ENCODE measurements at places on chromosomes 13 and 19.

- DNase-seq: peak; percentile 57
Observed at GRCh38 chr19:40605216-40605971, 4.2 kb downstream of the LTBP4 start.

- no peak for DNase-seq
Observed at GRCh38 chr13:89923736-89924135, 1423.8 kb upstream of the MIR17HG start.

DNA sequence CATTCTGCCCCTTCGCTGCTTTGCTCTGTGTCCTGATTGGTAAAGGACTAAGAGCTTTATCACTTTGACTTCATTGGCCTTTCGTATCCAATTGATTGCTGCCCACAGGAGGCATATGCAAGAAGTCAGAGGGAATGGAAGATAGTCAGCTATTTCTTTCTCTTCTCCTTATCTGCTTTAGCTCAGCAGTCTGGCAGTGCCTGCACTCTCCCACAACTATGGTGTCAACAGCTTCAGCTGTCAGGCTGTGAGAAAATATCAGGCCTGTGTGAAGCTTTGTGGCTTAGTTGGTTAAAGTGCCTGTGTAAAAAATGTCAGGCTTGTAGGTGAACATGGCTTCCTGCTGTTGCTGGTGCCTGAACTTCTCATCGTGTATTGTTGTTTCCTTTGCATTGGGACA is 243.0 kb downstream of the PCDH17 start:
- DNase-seq: no peak

- no peak for DNase-seq
Observed at GRCh38 chr13:99450416-99450815, 50.9 kb upstream of the TM9SF2 start.

DNA sequence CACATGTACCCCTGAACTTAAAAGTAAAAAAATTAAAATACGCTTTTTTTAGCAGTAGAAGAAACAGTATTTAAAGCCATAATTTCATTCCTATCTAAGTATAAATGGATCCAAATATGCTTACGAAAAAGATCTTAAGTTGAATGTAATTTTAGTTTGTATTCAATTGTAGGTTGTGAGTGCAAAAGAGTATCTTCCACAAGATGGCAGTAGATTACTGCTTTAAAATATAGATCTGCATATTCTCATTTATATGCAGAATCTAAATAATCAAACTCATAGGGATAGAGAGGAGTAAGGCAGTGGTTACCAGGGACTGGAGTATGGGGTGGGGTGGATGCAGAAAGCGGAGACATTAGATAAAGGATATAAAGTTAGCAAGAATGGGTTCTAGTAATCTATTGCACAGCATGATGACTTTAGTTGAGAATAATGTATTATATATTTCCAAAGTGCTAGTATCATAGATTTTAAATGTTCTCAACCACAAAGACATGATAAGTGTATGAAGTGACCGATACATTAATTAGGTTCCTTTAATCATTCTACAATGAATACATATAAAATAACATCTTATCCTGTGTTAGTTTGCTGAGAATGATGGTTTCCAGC is 14.2 kb downstream of the OR7A17 start:
- DNase-seq: no peak

GRCh38 chr13:23570099-23570920 is at the start of gene TNFRSF19:
Gene TNFRSF19, plus strand, starts transcription at chr13:23570412. Its CDS starts 19,772 bp downstream, at chr13:23590184.
- no peak for DNase-seq

GRCh38 chr13:30466358-30466714 is 600 bp upstream of the HMGB1 start:
- DNase-seq: no peak

GRCh38 chr13:40595693-40596092 is 70.7 kb downstream of the FOXO1 start:
- DNase-seq: no peak

DNA sequence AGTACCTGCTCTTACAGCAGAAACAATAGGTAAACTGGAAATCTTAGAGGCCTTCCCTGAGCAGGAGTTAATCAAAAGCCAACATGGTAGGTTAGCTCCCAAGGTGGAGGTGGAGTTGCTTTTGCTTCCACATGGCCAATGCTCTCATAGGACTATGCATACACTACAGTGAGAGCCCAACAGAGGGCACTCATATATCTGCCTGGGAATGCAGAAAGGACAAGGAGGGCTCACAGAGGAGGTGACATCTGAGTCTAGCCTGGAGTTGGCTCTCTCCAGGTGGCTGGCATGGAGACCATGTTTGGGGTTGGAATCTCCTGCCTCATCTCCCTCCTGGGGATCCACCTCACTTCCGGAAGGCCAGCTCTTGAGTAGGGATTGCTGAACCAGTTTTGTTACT is 34.6 kb downstream of the ATP8A2 start:
- DNase-seq: no peak

DNA sequence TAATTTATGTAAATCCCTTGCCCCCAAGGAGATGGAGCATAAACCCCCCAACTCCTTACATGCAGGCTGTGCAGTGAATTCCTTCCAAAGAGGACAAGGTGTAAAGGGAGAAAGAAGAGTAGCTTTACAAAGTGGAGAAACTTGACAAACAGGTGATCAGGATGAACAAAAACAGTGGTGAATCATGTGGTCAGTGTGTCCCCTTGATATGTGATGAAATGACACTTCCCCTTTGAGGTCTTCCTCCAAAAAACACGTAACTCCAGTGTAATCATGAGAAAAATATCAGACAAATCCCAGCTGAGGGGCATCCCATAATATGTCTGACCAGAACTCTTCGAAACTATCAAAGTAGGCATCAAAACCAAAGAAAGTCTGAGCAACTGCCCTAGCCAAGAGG is 29.5 kb upstream of the AKT2 start:
- DNase-seq: no peak

GRCh38 chr13:82963226-82964099 is 918.8 kb downstream of the SLITRK1 start:
- DNase-seq: no peak

- DNase-seq: no peak
Observed at GRCh38 chr13:112202266-112202665, 135.3 kb downstream of the SOX1 start.

DNA sequence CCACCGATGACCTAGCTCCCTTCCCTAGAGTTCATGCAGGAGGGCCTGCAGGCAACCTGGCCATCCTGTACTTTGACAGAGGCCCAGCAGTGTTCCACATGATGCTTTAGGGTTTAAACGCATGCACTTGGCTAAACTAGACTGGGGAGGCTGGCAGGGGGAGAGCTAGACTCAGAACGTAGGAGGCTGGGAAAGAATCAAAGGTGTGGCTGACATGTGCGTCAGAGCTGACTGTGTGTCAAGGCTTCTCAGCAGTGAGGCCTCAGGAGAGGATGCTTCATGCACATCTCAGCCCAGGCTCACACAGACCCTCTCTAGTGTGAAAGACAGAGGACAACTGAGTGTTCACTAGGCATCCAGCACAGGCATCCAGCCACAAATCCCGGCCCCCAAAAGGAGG is 28.7 kb downstream of the DNMT1 start:
- no peak for DNase-seq

- DNase-seq: no peak
Observed at GRCh38 chr13:66665991-66666390, 564.1 kb downstream of the PCDH9 start.

- DNase-seq: no peak
Observed at GRCh38 chr19:39407660-39408391, 1.2 kb downstream of the ZFP36 start.

GRCh38 chr13:112648101-112648500 is 41.7 kb upstream of the ATP11A start:
- DNase-seq: no peak
